ENCODE measurements at places on chromosomes 2 and 18.
A peak's percentile ranks its signal among the peaks of the same experiment; 100 is the strongest.

GRCh38 chr2:31440764-31441163 is 26.2 kb upstream of the XDH start:
- DNase-seq: no peak

DNA sequence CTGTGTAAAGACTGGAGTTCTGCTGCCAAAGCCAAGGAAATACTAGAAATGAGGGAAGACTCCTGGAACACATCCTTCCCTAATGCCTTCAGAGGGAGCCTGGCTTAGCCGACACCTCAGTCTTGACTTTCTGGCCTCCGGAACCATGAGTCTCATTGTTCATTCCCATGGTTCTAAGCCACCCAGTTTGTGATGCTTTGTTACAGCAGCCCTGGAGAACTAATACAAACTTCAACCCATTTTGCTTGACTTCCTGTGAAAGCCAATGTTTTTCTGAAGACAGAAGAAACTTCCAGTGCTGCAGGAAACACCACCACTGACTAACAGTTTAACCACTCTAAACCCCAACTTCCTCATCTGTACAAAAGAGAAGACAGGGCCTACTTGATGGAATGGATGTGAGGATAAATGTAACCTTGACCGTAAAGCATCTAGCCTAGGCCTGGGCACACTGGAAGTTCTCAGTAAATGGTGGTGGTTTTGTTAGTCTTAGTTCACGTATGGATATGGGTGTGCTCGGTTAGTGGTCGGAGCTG is 85.9 kb upstream of the RFX8 start:
- peak; percentile 78 for DNase-seq

DNA sequence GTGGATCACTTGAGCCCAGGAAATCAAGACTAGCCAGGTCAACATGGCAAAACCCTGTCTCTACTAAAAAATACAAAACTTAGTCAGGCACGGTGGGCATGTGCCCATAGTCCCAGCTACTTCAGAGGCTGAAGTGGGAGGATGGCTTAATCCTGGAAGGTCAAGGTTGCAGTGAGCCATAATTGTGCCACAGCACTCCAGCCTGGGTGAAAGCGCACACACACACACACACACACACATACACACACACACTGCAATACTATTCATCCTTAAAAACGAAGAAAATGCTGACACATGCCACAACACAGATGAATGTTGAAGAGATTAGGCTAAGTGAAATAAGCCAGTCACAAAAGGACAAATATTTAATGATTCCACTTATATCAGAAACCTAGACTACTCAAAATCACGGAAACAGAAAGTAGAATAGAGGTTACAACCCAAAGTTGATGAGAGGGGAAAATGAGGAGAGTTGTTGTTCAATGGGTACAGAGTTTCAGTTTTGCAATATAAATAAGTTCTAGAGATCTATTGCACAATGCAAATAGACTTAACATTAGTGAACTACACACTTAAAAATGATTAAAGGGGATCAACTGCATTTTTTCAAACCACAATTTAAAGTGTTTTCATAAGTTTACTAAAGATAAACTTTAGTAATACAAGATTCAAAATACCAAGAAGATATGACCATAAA is 114.5 kb downstream of the USP34 start:
- DNase-seq: no peak

GRCh38 chr18:24006712-24007313 is 7.7 kb upstream of the TTC39C start:
- no peak for DNase-seq

DNA sequence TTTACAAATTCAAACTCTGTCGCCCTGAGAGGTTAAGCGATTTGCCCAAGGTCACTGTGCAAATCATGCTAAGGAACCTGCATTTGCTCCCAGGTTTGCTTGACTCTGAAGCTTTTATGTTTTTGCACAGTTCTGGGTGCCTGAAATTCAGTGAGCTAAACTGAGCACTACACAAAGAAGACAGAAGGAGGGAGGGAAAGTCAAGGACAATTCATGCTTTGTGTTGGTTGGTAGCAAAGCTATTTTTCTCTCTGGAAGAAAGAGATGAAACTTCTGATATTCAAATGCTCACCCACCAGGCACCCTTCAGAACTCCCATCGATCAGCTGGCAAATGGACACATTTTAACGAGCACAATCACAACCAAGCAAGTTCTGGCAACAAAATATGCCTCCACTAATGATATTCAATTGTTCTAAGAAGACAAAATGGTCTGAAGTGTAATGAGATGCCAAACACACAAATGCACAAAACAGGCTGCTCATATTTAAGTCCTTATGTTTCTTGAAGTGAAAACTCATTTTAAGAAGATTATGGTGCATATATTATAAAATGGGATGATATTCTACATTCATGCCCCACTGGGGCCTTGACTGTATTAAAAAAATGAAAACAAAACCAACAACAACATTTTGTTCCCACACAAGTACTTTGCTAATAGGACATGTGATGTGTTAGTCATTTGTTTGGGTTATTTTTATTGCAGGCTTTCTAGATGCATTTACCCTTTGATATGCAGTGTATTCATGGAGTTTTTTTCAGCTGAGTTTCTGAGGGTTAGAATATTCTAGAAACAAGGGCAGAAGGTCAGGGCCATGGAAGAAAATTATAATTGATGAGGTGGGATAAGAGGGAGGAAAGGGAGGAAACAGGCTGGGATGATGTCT is 445.6 kb upstream of the CELF4 start:
- no peak for DNase-seq

GRCh38 chr18:74760026-74760425 is 162.4 kb downstream of the ZNF407 start:
- no peak for DNase-seq

- peak; percentile 15 for DNase-seq
Observed at GRCh38 chr2:182767578-182767977, 51.5 kb downstream of the DNAJC10 start.

GRCh38 chr18:74724186-74724585 is 126.5 kb downstream of the ZNF407 start:
- DNase-seq: no peak

DNA sequence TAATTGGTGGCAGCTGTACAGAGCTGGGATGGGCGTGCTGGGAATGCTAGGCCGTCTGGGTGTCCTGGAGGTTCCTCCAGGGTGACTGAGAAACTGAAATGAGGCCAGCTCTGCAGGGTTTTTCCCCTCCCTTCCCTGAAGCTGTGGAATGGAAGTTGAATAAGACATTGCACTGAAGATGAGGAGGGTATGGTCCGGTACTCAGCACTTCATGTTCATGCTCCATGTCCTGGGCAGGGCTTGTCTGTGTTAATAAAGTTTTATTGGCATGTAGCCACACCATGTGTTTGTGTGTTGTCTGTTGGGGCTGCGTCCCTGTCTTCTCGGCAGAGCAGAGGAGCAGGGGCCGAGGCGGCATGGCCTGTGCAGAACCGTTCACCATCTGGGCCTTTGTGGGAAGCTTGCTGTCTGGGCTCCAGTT is 154.0 kb downstream of the LDLRAD4 start:
- no peak for DNase-seq

DNA sequence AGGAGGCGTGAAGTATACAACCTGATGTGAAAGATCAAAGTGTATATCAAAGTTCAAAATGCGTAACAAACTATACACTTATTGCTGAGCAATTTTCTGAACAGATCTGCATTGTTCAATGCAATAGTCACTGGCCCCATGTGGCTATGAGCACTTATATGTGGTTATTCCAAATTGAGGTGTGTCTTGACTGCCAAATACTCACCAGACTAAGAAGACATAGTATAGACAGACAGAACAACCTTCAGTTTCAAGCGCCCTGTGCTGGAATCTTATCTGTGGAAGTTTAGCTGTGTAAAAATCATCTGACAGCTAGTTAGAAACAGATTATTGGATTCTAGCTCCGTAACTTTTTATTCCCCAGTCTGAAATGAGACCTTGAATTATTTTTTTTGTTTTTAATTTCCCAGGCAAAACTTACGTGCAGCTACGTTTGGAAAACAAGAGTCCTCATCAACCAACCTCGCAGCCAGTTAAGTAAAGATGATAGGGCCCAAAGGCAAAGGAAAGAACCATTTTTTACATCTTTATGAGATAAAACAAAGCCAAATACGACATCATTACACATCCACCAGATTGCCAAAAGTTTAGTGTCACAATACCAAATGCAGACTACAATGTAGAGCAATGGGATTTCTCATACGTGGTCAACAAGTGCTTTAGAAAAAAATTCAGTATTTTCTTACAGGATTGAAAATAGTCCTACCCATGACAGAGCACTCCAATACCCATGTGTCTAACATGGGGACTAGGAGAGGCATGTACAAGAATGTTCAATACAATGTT is 37.2 kb downstream of the MBOAT2 start:
- no peak for DNase-seq

DNA sequence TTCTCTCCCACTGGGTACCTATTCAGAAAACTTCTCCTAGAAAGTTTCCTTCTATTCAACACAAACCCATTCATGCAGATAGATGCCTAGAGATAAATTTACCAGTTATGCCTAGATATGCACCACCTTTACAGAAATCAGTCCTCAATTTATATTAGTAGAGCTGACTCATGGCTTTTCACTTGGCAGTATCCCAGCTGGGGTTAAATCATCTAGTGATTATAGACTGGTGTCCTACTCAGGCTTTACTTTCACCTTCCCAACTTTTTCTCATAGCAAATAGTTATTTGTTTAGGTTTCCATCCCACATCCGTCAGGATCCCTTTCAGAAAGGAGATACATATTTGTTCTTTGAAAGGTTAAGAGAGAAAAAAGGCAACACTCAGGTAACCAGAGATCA is 124.5 kb downstream of the AQP4 start:
- DNase-seq: no peak

GRCh38 chr18:70382992-70383717 is 94.3 kb downstream of the SOCS6 start:
- no peak for DNase-seq

DNA sequence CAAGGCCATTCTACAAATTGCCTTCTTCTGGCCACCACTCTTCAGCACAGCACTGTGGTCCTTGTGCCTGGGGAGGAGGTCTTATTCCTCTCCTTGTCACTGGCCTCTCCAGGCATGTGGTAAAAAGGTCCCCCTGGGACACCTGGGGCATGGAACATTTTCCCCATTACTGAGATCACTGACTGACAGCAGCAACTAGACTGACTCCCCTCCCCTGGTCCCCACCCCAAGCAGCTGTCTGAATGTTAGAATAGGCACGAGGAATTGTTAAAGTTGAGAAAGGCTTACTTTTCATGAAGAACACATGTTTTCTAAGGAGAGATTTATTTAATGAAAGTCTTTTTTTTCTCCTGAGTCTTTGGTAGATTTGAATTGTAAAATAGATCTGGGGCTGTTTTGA is 39.5 kb upstream of the RTN4 start:
- no peak for DNase-seq

DNA sequence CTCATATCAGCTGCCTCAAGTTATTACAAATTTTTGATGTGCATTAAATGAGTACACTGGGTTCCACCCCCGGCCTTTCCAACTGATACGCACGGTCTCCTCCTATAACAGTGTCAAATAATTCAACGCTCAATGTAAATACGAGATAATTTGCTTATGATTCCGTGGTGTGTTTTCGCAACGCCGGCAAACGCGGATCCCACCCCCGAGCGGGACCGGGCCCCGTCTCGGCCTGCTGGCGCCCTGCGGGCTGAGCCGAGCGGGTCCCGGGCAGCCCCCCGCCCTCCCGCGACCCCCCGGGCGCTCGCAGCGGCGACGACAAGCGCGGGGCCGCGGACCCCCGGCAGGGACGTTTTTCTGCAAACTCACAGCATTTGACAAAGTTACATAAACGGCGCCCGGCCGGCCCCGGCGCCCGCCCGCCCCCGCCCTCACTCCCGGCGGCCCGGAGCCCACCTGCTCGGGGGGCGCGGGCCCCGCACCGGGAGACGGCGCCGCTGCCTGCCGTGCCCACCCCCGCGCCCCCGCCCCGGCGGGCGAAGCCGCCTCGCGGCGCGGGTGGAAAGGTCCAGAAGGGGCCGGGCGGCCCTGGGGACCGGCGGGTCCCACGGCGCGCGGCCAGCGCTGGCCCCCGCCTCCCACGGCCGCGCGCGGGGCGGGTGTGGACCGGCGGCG is 762 bp downstream of the HDAC4 start:
- no peak for DNase-seq

GRCh38 chr2:119311371-119311770 is 55.3 kb downstream of the C2orf76 start:
- peak; percentile 26 for DNase-seq

DNA sequence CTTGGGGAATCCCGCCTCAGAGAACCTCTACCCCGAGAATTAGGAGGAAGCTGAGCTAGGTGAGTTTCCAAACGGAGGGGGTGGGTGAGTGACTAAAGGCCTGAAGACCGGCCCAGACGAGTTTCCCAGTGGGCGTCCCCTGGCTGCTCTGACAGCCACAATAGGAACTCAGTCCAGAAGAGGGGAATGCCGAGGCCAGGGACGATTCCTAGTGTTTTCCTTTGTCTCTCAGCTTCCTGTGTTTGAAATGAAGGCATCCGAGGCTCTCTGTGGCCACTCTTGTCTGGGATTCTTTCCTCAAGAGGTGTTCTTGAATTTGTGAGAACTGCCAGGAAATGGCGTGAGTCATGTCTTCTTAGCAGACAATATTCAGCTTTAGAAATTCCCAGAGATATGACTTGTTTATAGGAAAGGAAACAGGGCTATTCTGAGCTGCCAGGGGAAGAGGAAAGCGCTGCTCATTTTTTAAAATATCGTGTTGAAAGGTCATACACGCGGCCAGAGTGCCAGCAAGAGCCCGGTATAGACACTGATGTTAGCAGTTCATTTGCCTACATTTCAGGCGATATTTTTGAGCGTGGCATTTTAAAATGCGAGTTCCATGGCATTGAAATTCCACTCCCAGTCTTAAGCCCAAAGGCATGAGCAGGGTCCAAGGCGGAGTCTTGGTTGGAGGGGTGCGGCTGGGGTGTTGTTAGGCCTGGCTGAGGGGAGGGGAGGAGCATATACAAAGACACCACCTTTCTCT is 169.1 kb upstream of the KLF7 start:
- DNase-seq: no peak

GRCh38 chr2:207012461-207012860 is 73.1 kb downstream of the CPO start:
- no peak for DNase-seq

GRCh38 chr2:232882085-232882484 is 12.0 kb downstream of the SNORC start:
- DNase-seq: no peak

DNA sequence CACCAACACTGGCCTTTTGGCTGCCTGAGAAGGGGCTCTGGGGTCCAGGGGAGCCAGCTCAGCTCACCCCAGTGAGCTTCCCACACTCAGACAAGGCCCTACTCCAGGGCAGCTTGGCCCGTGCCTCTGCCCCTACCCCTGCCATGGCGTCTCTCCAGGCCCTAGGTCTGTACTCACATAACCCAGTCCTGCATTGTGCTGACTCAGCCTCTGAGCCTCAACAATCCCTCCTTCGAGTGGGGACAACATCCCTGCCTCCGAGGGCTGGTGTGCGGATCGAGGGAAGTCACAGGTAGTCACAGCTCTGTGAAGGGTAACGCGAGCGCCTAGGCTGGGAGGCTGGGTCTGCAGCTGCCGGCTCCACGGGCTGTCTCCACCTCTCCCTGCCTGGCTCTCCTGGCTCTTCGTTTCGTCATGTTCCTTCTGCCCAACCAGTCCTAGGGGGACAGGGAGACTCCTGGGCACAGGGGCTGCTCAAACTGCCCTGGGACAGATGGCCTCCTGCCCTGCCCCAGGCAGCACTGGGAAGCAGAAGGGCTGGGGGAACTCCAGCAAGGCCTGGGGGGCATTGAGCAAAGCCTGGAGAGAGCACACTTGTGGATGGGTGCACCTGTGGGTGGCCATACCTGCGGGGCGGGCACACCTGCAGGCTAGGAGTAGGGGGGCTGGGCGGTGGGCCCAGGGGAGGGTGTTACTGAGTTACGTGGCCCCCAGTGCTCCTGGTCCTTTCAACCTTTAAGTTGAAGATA is 74.6 kb downstream of the RRM2 start:
- no peak for DNase-seq

Data from KBM-7 (cell line).